ENCODE measurements at places on chromosomes 1 and 21.
A peak's percentile ranks its signal among the peaks of the same experiment; 100 is the strongest.

DNA sequence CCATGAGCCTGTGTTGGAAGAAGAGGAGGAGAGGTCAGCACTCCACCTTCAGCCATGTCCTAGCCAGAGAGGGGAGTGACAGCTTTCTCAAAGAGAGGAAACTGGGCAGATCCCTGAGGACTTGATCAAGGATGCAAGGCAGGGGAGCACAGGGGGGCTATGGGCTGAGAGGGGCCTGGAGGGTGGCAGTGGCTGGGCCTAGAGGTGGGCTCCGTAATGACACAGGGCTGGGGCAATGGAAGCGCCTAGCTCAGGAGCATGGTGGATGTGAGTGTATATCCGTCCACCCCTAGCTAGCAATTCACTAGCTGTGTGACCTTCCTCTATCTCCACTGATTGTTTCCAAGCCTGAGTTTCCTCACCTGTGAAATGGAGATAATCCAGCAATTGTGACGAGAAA, 32.6 kb downstream of the NEK2 start:
- H3K4me3 ChIP-seq: no peak overlapping the region
- no peak overlapping the region for H3K27ac ChIP-seq
- H3K4me1 ChIP-seq: no peaks in the 10 kb centered on the region

DNA sequence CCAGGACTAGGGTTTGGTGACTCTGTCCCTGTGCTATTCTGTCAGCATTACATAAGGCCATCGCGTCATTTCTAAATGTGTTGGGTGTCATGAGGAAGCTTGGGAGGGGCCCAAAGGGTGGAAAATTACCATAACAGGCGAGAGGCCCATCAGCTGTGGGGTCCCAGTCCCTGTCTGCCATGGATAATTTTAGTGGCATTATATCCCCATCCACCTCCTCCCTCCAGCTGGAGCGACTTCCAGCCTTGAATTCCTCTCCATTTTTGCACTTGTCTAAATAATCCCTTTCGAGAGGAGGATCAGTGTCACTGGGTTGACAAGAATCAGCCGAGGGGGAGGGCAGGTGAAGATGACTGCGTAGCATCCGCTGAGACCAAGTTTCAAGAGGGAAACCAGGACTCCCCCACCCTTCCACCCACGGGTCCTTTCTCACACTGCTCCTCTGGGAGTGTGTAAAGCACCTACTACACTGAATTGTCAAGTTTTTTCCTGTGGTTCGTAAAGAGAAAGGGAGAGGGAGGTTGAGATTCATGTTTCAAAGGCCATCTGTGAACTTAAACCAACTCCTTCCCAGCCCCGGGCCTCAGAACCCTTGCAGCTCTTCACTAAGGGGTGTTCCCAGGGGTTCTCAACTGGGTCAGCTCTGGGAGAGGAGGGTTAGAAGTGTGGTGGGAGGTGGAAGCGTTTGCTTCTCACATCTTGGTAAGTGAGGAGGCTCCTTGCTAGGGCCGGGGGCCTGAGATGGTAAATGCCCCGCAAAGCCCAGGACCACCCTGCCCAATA, 29.2 kb downstream of the VASH2 start:
- H3K27me3 ChIP-seq: no peaks in the 10 kb centered on the region
- no peak for DNase-seq
- H3K4me3 ChIP-seq: no peak overlapping the region

DNA sequence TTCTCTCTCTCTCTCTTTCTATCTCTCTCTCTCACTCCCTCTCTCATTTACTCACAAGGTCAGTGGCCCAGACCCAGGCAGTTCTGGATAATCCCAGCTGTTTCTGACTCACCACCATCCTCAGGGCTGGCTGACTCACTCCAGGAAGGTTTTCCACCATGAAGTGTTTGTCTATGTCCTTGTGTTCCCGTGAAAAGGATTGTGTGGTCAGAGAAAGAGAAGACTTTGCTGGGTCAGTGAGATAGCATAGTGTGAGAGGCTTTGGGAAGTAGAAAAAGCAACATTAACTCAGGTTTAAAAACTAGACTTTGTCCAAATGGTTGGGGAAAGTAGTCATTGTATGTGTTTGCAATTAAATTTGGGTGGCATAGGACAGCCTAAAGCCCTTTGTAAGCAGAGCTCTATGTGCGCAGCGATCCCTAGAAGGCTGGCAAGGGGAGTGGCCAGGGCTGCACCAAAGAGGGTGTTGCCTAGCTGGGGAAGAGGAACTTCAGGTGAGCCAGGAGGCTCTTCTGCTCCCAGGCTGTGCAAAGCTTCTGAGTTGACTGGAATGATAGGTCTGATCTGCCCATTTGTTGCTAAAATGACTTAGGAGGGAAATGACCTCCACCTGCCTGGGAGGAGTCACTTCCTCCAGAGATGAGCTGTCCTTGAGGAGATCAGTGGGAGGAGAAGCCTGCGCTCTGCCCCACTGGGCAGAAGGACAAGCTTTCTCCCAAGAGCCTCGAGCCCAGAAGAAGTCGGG, 4.9 kb upstream of the CAPN2 start:
- no peak overlapping the region for H3K27ac ChIP-seq
- H3K4me1 ChIP-seq: no peaks in the 10 kb centered on the region
- no peaks in the 10 kb centered on the region for H3K27me3 ChIP-seq
- no peaks in the 10 kb centered on the region for H3K36me3 ChIP-seq

GRCh38 chr1:185850366-185850765, 116.2 kb downstream of the HMCN1 start:
- DNase-seq: no peak
- no peaks in the 10 kb centered on the region for H3K4me1 ChIP-seq
- no peak overlapping the region for H3K27ac ChIP-seq
- no peaks in the 10 kb centered on the region for H3K27me3 ChIP-seq
- no peak overlapping the region for H3K4me3 ChIP-seq
- H3K36me3 ChIP-seq: no peaks in the 10 kb centered on the region

DNA sequence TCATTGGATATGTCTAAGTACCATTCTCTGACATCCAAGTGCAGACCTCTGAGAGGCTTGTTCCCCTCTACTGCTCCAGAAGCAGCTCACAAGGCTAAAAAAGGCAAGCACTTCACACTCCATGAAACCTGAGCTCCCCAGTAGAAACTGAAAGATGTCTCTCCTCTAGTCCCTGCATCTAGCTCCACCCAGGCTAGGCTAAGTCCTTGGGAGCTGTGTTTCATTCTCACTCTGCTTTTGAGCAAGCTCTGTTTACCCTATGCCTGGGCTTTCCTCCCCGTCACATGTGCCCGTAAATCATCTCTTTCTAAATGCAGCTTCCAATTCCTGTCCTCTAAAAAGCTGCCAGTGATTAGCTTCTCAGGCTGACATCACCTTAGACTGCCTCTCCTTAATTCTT, 39.0 kb downstream of the LRRC71 start:
- DNase-seq: no peak
- H3K4me3 ChIP-seq: no peak overlapping the region
- no peak overlapping the region for H3K27ac ChIP-seq
- H3K36me3 ChIP-seq: no peaks in the 10 kb centered on the region
- H3K4me1 ChIP-seq: peaks cover 11% of the 10 kb centered on the region

DNA sequence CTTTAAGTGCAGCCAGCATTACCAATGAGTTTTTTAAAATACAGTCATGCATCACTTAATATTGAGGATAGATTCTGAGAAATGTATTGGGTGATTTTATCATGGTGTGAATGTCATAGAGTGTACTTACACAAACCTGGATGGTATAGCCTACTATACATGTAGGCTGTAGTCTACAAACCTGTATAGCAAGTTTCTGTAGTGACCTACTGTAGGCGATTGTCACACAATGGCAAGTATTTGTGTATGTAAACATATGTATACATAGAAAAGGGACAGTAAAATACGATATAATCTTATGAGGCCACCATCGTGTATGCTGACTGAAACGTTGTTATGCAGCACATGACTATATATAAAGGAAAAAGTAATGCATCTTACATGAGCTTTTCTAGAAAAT, 48.2 kb downstream of the RPE65 start:
- no peak overlapping the region for H3K4me3 ChIP-seq
- no peak overlapping the region for H3K27ac ChIP-seq
- H3K36me3 ChIP-seq: no peaks in the 10 kb centered on the region
- no peaks in the 10 kb centered on the region for H3K4me1 ChIP-seq
- no peaks in the 10 kb centered on the region for H3K27me3 ChIP-seq

DNA sequence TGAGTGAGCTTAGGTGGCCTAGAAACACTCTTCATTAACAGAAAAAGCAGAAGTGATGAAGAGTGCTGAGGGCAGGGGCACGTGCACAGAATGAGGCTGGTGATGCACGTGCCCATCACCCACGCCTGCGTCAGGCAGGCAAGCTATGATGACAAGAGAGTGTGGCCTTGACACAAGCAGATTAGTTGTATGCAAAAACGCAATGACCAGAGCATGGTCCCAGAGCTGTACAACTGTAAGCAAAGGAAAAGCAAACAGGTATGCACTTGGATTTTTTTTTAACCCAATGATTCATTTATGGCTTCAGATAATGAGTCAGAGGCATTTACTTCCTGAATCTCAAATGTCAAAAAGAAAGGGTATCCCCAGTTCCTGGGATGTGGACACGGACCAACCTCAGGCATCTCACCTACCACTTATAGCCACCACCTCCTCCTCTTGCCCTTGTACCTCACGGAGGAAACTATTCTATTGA, 9.1 kb upstream of the TMEM61 start:
- H3K4me1 ChIP-seq: peaks cover 12% of the 10 kb centered on the region
- no peak overlapping the region for H3K27ac ChIP-seq
- H3K4me3 ChIP-seq: no peak overlapping the region
- DNase-seq: peak; percentile 54
- H3K27me3 ChIP-seq: no peaks in the 10 kb centered on the region
- H3K36me3 ChIP-seq: no peaks in the 10 kb centered on the region

DNA sequence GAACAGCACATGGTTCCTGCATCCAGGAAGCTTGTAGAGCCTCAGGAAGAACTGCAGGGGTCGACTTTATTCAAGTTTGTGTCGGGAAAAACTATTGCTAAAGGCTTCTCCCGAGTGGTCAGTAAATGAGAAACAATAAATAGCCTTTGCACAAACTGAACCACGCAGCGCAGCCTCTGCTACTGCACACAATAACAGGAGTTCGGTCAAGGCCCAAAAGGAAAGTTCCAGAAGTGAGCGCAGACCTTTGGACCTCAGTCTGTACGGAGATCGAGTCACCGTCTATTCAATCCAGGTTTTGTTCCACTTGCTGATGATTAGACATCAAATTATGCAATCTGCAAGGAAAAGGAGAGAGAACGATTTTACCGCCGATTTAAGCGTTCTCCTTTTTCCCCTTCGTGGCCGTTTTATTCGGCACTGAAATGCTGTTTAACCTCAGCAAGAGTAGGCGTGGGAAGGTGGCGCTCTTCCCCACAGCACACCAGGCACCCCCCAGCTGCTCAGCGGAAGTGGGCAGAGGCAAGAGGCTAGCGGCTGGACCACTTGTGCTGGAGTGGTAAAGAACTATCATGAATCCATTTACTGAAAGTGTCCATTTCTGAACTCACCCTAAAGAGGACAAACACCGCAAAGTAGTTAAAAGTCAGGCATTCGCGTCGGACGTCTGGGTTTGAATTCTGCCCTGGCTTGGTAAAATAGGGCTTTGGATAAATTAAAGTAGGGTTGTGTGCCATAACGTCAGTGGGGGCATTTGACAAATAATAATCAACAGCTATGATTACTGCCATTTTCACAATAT, 6.1 kb upstream of the LHX8 start:
- DNase-seq: no peak
- H3K36me3 ChIP-seq: no peaks in the 10 kb centered on the region
- no peak overlapping the region for H3K4me3 ChIP-seq
- H3K4me1 ChIP-seq: no peaks in the 10 kb centered on the region

- no peaks in the 10 kb centered on the region for H3K4me1 ChIP-seq
- no peak overlapping the region for H3K4me3 ChIP-seq
- no peaks in the 10 kb centered on the region for H3K36me3 ChIP-seq
- H3K27me3 ChIP-seq: no peaks in the 10 kb centered on the region
- H3K27ac ChIP-seq: no peak overlapping the region
Measured at GRCh38 chr1:176838276-176838995, 326.1 kb downstream of the ASTN1 start.

Data from Karpas-422 (cell line).